Liver (tissue), 10 donors: ENCODE measurements at places on chromosomes 3 and 15. TPM values are rescaled to one million over a fixed set of nuclear protein-coding genes. Genes with fewer than 3 reads are reported as not detected.
A peak's percentile ranks its signal among the peaks of the same experiment; 100 is the strongest.

Gene IL16
- 4.7 TPM for total RNA-seq

DNA sequence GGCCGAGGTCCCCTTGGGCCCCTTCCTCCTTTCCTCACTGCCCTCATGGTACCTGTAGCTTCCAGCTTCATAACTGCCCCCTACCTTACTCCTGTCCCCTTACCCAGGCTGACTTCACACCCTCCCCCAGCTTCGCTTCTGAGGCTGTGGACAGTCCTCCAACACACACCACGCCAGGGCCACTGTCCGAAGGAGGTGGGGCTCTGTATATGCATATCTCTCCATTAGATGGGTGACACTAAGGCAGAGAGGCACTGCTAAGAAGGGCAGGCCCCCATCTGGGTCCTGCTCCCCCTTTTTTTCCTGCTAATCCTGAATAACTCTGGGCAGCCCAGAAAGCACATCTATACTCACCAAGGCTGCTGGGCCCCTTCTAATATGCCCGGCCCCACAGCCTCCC, 1.0 kb upstream of the COL7A1 start:
- H3K36me3 ChIP-seq: peaks cover 33% of the 10 kb centered on the region
- no peaks in the 10 kb centered on the region for H3K4me1 ChIP-seq
- no peak overlapping the region for H3K27ac ChIP-seq
- H3K4me3 ChIP-seq: no peak overlapping the region

DNA sequence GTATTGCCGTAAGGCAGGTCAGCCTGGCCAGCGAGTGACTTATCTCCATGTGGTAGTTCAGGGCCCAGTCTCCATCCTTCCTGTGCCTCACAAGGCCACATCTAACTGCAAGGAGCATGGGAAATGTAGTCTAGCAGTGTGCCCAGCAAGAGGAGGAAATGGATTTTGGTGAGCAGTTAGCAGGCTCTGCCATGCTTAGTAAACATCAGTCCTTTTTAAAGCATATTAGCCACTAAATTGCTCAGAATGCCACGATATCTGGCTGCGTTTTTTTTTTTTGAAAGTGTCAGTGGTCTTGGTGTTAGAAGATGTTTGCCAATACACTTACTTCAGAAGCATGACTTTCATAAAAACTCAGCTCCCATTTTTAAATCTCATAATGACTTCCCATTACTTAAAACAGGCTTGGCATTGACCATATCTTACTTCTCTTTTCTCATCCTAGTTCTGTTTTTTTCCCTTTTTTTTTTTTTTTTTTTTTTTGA, 470.2 kb upstream of the TPRG1 start:
- no peak for DNase-seq
- H3K36me3 ChIP-seq: no peaks in the 10 kb centered on the region
- no peak overlapping the region for H3K27ac ChIP-seq
- no peaks in the 10 kb centered on the region for H3K27me3 ChIP-seq

DNA sequence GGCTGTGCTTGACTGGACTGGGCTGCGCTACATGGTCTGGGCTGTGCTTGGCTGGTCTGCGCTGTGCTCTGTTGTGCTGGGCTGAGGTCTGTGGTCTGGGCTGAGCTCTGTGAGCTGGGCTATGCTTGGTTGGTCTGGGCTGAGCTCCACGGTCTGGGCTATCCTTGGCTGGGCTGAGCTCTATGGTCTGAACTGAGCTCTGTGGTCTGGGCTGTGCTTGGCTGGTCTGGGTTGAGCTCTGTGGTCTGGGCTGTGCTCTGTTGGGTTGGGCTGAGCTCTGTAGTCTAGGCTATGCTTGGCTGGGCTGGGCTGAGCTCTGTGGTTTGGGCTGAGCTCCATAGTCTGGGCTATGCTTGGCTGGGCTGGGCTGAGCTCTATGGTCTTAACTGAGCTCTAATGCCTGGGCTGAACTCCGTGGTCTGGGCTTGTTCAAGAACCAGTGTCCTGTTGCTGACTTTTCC, 92.0 kb downstream of the PLXNA1 start:
- H3K27ac ChIP-seq: no peak overlapping the region
- no peak overlapping the region for H3K4me3 ChIP-seq
- DNase-seq: no peak
- H3K4me1 ChIP-seq: no peaks in the 10 kb centered on the region

- no peak overlapping the region for H3K27ac ChIP-seq
- no peaks in the 10 kb centered on the region for H3K27me3 ChIP-seq
- no peaks in the 10 kb centered on the region for H3K36me3 ChIP-seq
- no peak for DNase-seq
- no peak overlapping the region for H3K4me3 ChIP-seq
- H3K4me1 ChIP-seq: no peaks in the 10 kb centered on the region
Observed at GRCh38 chr3:156299569-156299968, 179.2 kb downstream of the KCNAB1 start.

Gene GP9
- not detected for total RNA-seq

DNA sequence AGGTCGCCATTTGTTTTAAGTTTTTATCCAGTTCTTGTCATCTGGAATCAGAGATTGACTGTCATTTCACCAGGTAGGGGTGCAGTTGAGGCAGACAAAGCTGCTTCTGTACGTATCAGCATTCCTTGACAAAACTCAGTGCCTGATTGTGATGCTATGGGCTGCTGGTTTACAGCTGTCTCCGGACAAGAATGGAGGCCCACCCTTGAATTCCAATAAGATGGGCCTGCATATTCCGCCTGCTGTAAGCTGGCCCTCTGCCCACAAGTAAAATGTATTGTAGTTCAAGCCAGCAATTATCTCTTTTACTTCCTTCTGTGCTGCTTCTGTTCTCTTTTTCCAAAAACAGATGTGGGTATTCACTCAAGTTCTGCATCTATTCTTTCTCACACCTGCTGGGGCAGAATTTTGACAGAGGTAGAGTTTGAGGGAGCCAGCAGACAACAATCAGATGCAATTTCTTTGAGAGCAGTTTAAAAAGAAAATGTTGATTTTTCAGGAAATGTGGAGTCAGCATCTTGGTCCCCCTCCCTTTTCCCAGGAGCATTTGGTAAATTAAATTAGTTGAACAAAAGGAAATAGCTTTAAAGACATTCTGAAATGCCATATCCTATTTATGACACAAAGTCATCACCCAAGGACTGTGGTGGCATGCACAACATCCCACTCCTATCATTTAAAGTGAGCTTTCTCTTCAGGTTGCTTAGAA, 53.5 kb downstream of the IQCH start:
- no peaks in the 10 kb centered on the region for H3K27me3 ChIP-seq
- H3K36me3 ChIP-seq: no peaks in the 10 kb centered on the region
- no peaks in the 10 kb centered on the region for H3K4me1 ChIP-seq
- H3K27ac ChIP-seq: no peak overlapping the region
- no peak overlapping the region for H3K4me3 ChIP-seq

- H3K27me3 ChIP-seq: no peaks in the 10 kb centered on the region
- H3K27ac ChIP-seq: no peak overlapping the region
- no peak for DNase-seq
- H3K36me3 ChIP-seq: no peaks in the 10 kb centered on the region
Observed at GRCh38 chr3:131338948-131339640, 42.5 kb upstream of the NUDT16 start.

DNA sequence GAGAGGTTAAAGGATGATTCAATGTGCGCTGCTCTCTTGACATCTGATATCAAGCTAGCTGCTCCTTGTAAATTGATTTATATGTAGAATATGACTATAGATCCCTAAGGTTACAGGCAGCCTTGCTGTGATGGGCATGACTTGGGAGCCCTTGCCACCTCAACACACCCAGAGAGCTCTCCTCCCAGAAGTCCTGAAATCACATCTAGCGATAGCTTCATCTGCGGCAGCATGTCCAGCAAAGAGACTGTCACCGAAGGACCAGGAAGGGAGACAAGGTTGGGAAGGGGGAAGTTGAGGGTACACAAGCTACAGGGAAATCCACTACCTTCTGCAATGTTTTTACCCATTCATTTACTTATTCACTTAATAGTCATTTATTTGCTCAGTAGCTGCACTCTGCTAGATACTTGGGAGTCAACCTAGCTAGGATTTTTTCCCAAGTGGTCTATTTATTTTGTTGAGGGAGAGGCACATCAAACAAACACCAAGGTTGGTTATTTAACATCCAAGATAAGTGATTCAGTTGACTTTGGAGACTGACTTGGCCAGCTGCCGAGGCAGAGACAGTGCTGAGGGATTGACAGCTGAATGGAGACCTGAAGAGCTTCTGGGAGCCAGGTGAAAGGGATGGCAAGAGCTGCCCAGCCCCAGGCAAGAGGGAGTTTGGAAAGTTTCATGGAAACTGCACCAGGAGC, 205.8 kb upstream of the IL12A start:
- no peak overlapping the region for H3K27ac ChIP-seq
- peaks cover 25% of the 10 kb centered on the region for H3K4me1 ChIP-seq
- H3K27me3 ChIP-seq: no peaks in the 10 kb centered on the region
- DNase-seq: peak; percentile 55
- no peak overlapping the region for H3K4me3 ChIP-seq

DNA sequence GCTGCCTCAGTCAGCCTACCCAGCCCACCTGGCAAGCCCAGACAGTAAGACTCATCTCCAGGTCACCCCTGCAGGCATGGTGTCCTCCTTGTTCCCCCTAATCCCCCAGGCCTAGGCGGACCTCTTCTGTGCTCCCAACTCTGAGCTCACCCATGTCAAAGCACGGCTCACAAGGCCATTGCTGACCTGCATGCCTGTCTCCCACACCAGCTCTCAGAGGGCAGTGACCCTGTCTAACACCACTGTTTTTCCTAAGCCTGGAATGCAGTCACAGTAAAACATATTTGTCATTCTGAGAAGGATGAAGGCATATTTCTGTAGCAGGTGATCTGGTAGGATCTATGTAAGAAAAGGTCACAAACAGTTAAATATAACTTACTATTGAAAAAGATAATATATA, 110.3 kb upstream of the HACD2 start:
- no peak overlapping the region for H3K4me3 ChIP-seq
- H3K27ac ChIP-seq: peak overlapping the region; percentile 52
- DNase-seq: no peak
- H3K36me3 ChIP-seq: peaks cover 50% of the 10 kb centered on the region

Gene ZNF502
- 2.1 TPM for total RNA-seq

DNA sequence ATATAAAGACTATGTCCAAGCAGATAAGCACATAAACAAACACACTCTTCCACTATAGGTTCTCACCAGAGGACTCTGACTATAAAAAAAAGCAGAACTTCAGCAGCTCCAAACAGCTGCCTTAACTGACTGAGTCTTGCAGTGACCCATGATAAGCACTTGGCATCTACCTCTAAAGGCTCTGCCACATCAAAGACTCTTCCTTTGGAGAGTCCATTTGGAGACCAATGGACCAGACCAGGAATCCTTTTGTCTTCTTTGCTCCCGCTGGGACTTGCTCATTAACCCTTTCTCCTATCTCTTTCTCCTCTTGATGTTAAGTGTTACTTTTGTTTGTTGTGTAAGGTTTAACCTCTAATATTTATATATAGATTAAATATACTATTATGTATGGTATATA, 424.1 kb downstream of the RSL24D1 start:
- no peaks in the 10 kb centered on the region for H3K36me3 ChIP-seq
- H3K4me3 ChIP-seq: no peak overlapping the region
- DNase-seq: no peak
- no peak overlapping the region for H3K27ac ChIP-seq
- no peaks in the 10 kb centered on the region for H3K4me1 ChIP-seq
- H3K27me3 ChIP-seq: no peaks in the 10 kb centered on the region

Gene LRRC3B
- total RNA-seq: 0.19 TPM

Gene CTXN2
- total RNA-seq: not detected

GRCh38 chr15:82968066-82968465, 15.5 kb upstream of the HOMER2 start:
- no peaks in the 10 kb centered on the region for H3K36me3 ChIP-seq
- no peak overlapping the region for H3K4me3 ChIP-seq
- H3K27ac ChIP-seq: no peak overlapping the region
- peaks cover 37% of the 10 kb centered on the region for H3K4me1 ChIP-seq
- DNase-seq: no peak
